ENCODE measurements at places on chromosomes 11 and 22.

DNA sequence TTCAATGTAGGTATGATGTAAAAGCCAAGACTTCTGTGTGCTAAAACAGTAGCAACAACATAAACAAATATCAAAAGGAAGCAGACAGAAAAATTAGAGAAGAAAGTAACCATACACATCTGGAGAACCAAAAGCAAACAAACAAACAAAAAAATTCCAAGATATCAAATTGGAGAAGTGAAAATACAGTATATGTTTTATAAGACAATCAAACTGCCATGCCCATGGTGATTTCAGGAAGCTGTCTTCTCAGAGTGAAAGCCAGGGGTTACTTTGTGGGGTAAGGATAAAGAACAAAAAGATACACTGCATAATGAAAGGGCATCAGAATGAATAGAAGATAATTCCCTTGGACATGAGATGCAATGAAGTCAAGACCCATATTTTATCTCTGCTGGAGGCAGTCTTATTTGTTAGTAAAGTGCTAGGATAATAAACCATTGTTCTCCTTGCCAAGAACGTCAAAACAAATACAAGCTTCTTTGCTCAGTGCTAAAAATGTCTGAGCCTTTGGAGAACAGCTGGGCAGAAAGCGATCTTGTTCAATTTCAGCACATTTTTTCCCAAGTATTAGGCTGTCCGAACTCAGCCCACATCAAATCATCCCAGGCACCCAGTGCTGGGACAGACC, 38.1 kb upstream of the LDLRAD3 start:
- DNase-seq: no peak

DNA sequence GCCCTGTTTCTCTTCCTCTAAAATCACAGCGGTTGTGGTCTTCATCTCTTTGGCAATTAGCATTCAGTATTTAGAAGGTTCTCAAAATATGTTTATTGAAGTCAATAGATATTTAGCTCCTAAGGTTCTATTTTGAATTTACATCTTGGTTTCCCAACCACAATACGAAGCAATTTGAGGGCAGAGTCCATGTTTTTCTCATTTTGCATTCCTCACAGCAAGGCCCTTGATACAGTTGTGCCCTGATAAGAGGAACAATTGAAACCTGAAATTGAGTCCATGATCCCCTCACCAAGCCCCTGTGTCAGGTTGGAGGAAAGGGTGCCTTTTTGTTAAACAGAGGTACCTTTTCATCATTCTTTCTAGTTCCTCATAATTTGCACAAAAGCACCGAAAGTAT, 131.5 kb downstream of the CCDC81 start:
- DNase-seq: no peak

DNA sequence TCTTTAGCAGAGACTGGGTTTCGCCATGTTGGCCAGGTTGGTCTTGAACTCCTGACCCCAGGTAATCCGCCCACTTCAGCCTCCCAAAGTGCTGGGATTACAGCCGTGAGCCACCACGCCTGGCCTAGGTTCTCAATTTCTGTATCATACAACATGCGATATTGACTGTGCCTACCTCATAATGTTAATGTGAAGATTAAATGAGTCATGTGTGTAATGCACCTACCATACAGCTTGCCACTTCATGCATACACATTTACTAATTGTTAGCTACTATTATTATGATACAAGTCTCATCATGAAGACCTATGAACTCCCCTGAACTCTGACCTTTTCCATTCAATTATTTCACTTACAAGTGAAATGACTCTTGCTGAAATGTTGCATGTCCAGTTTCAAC, 25.7 kb downstream of the AGBL2 start:
- DNase-seq: no peak

- DNase-seq: no peak
Observed at GRCh38 chr11:100870138-100870537, 183.1 kb downstream of the ARHGAP42 start.

GRCh38 chr11:3088806-3089205, 31.6 kb upstream of the CARS1 start:
- DNase-seq: no peak

GRCh38 chr22:45091254-45091854, 72.4 kb upstream of the NUP50 start:
- no peak for DNase-seq

DNA sequence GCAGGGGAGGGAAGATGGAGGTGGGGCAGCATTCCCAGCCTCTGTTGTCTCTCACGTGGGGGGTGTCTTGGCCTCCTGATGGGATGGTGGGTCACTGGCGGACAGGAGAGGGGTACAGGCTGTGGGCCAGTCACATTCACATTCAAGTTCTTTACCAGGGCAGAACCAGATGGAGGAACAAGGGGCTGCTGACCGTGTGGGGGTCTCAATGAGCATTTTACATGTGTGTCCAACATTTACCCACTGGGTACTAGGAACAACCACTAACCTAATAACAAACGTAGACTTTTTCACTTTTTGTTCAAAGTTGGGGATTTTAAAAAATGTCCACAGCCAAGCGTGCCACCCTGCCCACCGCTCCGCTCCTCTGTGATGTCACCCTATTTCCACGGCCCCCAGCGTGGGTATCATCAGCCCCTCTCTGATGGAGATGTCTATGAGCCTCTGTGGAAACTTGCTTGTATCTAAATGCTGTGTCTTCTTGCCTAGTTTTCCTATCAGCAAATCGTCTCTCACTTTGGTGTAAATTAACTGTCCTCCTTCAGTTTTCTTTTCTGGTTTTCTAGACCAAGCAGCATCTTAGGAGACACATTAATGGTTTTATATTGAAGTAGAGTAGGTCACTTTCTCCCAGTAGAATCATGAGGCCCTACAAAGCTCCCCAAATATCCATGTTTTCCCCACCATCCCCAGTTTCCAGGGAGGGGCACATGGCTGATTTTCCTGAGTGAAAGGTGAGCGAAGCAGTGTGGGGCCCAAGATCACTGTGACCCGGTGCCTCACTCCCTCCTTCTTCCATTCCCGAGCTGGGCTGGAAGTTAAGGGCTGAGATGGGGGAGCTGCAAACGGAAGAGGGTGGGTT, 936.7 kb downstream of the BRD1 start:
- no peak for DNase-seq

DNA sequence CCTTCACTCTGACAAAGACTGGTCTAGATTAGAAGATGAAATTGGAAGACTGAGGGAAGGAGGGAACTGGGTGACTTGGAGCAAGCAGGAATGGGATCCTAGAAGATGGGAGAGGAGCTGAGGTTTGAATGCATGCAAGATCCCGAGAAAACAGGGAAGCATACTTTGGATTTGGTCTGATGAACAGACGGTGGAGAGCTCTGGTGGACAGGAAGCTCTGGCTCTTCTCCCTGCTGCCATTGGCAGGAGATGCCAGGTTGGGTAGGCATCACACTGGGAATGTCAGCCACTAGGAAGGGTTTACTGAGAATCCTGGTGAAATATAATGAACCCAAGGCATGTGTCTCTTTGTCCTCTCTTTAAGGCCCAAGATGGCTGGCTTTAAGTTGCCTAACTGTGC, 16.5 kb downstream of the NAV2 start:
- DNase-seq: no peak

GRCh38 chr11:31847761-31848160, 36.6 kb upstream of the PAX6 start:
- no peak for DNase-seq

DNA sequence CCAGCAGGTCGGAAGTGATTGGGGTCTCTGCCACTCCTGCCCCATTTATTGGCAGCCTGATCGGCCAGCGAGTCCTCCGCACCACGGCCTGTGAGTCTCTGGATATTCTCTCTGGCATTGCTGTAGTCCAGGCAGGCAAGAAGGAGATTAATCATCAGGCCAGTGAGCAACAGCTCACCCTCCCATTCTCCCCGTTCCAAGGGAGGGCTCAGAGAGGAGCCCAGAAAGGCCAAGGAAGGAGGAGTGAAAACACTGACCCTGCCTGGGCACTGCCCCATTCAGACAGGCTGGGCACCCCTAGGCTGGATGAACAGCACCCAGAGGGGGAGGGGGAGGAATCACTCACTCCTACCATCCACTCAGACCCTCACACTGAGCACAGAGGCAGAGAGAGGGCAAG, 3.1 kb downstream of the SAA2 start:
- DNase-seq: no peak

DNA sequence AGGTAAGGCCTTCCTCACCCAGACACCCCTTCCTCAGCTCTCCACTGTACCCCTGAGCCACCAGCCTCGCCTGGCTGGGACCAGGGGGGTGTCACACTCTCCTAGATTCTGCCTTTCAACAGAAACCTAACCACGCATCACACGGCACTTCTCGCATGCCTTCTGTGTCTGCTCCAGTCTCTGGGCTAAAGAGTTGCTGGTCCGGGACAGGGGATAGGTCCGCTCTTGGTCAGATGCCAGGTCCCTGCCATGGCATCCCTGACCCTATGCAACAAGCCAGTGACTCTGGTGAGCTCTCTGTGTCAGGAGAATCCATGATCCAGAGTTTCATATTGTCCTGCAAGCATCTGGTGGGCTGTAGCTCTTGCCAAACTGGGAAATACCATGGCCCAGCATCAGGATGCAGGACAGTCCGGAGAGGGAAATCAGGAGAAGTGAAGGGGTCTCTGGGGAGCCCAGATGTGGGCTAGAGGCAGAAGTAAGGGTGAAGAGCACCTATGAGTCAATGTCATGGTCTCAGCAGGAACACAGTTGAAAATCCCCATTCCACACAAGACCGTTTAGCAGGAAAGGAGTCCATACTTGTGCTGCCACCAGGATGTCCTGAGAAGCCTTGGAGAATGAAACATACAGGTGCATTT, 14.1 kb downstream of the IGLL5 start:
- no peak for DNase-seq

DNA sequence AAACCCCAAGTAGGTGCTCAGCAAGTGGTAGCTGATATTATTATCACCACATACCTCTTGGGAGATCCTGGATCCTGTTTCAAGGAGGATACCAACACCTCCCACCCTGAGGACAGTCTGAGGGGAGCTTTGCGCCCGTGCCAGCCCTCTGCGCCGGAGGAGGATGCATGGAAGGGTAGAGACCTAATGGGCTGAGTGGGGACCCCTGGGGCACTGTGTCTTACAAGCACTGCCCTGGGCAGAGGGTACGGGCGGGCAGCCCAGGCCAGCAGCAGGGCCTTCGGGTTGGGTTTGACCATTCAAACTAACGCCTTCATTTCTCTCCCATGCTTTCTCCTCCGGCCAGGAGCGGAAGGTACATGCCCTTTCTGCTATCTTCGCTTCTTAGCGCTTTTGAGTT, 26.3 kb downstream of the MYBPC3 start:
- no peak for DNase-seq

DNA sequence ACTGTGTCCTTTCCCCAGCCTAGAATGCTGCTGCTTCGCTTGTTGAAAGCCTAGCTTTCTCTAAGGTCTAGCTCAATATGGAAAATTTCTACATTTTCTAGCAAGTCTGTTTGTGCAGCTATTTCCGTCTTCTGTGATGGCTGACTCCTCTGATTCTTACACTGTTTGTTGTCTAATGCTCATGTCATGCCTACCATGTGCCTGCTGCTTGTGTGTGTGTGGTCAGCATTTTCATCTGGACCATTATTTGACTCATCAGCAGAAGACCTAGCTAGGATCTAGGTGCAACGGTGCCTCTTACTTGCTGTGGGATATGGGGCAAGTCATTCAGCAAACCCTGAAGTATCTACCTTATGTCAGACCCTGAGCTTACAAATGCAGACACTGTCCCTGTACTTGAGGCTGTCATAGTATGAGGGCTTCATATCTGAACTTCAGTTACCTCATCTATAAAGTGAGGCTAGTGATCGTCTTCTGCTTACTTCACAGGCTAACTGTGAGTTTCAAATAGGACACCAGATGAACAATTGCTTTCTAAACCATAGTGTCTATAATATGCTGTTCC, 86.5 kb upstream of the MYO18B start:
- DNase-seq: no peak

DNA sequence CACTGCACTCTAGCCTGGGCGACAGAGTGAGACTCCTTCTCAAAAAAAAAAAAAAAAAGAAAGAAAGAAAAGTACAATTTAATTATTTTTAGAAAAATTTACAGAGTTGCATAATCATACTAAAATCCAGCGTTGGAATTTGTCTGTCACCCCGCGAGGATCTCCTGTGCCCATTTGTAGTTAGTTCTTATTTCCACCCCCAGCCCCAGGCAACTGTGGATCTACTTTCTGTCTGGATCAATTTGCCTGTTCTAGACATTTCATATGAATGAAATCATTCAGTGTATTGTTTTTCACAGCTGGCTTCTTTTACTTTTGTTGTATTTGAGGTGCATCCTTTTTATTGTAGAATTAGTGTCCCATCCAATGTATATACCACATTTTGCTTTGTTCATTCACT, 102.6 kb upstream of the RASSF10 start:
- no peak for DNase-seq

GRCh38 chr22:18999008-18999407, 62.9 kb upstream of the PRODH start:
- no peak for DNase-seq

- DNase-seq: no peak
Observed at GRCh38 chr22:26542831-26543230, 30.6 kb upstream of the TFIP11 start.

GRCh38 chr11:9253086-9253485, 12.1 kb downstream of the DENND5A start:
- no peak for DNase-seq

DNA sequence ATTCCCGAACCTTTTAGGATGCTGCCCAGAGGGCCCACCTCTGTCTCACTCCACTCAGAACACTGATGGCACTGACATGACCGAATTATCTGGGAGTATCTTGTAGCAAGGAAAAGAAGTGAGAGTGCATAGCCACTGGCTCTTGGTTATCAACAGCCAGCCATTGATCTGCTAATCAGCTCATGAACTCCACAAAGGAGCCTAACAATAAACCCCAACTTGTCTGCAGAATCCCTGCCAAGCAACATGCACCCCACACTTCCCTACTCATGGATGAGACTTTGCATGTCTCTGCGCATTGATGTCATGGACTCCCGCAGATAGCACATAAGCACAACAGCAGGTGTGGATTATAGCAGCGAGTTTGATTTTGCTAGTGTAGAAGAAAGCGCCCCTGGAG, 1538.9 kb upstream of the RAG2 start:
- no peak for DNase-seq

- no peak for DNase-seq
Observed at GRCh38 chr11:71064183-71064582, 188.2 kb downstream of the SHANK2 start.

GRCh38 chr11:87447606-87448005, 409.9 kb downstream of the TMEM135 start:
- no peak for DNase-seq
